Central memory CD4-positive, alpha-beta T cell (primary cell): ENCODE measurements at places on chromosomes 16 and 17.
A peak's percentile ranks its signal among the peaks of the same experiment; 100 is the strongest.

- no peak for DNase-seq
Measured at GRCh38 chr17:36578671-36579070, 13.0 kb upstream of the DHRS11 start.

DNA sequence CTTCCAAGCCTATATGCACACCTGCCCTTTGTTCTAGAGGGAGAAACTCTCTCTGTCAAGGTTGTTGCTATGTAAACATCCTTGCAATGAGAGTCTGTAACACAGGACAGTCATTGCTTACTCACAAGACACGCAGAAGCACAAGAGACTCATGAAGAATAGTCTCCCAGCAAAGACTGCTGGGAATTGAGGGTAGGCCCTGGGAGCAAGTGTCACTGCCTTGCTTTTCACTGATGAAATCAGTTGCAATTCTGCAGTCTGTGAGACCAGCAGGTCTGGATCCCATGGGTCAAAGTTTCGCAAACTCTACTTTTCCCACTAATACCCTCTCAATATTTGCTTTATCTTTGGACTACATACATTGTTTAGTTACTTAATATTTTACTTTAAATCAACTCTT, 177.4 kb downstream of the FTO start:
- no peak for DNase-seq

- no peak for DNase-seq
Measured at GRCh38 chr16:72123426-72123825, 29.8 kb downstream of the DHX38 start.

DNA sequence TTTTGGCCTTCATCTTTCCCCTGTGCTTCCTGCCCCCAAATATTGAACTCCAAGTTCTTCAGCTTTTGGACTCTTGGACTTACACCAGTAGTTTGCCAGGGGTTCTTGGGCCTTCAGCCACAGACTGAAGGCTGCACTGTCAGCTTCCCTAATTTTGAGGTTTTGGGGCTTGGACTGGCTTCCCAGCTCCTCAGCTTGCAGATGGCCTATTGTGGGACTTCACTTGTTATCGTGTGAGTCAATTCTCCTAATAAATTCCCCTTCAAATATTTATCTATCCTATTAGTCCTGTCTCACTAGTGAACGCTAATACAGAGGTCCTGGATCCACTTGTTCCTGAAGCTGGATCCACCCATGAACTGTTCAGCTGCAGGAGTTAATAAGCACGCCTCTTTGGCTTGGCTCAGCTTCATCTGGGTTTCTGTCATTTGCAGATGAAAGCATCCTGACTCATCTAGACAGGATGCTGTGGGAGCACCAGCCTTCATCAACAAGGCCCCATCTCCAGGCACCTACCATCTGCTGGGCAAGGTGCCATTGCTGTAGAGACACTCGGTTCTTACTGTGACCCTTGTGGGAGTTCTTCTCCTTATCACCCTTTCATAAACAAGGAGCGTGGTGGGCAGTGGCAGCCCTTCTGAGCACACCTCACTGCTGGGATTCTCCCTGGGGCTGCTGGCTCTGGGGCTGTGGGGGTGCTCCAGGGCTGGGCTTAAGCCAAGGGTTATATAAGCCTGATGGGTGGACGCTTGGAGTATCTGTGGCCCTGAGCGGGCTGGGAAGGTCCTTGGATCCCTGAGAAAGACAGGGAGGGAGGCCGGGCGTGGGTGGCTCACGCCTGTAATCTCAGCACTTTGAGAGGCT, 23.1 kb downstream of the LAT start:
- DNase-seq: peak; percentile 72

- DNase-seq: no peak
Measured at GRCh38 chr17:34287875-34288274, 2.3 kb downstream of the CCL11 start.

DNA sequence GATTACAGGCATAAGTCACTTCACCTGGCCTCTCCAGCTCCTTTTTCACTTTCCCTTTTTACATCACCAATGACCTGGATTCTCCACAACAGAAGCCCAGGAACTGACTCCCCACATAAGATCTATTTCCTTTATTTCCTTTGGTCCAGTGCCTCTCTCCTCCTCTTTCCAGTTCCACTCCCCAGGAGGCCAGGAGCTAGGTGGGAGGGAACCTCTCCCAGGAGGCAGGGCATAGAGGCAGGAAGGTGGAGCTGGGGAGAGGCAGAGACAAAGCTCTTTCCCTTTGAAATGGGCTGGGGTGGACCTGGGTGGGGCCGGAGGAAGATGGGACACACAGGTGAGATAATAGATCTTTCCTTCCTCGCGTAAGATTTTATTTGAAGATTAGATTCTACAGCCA, 318.3 kb upstream of the TNRC6C start:
- DNase-seq: no peak

DNA sequence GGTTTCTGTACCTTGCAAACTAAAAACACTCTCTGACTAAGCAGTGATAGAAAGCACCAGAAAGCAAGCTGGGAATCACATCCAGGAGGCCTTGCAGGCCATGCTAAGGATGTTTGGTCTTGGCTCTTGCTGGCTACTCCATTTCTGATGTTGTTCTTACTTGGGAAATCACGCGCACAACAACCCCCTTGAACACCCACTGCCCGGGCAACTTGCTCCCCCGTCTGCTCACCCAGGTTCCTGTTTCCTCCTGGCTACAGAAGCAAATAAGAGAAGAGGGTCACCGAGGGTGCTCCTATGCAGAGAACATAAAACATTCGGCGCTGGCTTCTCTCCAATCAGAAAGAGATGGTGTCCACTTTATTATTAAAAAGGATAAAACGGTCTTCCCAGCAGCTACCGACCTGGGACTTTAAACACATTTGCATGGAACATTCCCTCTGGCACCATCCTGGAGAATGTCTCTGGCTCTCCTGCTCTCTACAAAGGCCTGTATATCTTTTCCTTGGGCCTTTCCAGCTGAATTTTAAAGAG, 271.2 kb upstream of the RPL38 start:
- no peak for DNase-seq

- no peak for DNase-seq
Measured at GRCh38 chr17:64109400-64109799, 20.5 kb downstream of the ERN1 start.

GRCh38 chr17:74019271-74019670, 184.2 kb upstream of the RPL38 start:
- no peak for DNase-seq

- no peak for DNase-seq
Measured at GRCh38 chr17:80308692-80309517, 48.3 kb downstream of the RNF213 start.

- DNase-seq: no peak
Measured at GRCh38 chr16:50499254-50499653, 48.9 kb upstream of the NKD1 start.

DNA sequence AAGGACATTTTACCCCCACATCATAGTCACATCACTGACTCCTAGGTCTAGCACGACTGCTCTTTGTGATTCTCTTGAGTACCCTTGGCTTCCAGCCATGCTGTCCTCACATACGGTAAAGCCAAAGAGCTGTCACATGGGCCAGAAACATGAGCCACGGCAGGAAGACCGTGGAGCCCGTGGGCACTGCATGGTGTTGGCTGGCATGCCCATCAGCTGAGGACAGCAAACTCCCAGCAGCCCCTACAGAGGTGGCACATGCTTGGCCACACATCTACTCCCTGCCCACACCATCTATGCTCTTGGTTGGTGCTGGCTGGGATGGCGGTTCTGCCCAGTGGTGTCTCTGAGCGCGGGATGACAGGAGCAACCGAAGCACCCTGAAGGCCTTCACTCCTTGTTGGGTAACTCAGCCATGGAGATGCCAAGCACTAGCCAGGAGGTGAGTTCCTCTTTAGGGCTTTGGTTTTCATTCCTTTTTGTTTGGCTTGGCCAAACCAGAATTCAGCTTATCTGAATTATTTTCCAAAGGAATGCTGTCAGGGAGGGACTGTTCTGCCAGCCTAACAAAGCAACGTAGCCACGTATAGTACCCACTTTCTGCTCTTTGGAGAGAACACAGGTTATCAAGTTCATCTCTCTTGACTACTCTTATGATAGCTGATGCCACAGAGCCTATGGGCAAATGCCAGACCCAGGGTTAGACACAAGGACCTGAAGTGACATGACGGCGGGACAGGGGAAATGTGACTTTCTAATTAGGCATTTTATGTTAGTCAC, 10.0 kb downstream of the TNFAIP1 start:
- DNase-seq: no peak

GRCh38 chr17:64092952-64093451, 36.9 kb downstream of the ERN1 start:
- no peak for DNase-seq

DNA sequence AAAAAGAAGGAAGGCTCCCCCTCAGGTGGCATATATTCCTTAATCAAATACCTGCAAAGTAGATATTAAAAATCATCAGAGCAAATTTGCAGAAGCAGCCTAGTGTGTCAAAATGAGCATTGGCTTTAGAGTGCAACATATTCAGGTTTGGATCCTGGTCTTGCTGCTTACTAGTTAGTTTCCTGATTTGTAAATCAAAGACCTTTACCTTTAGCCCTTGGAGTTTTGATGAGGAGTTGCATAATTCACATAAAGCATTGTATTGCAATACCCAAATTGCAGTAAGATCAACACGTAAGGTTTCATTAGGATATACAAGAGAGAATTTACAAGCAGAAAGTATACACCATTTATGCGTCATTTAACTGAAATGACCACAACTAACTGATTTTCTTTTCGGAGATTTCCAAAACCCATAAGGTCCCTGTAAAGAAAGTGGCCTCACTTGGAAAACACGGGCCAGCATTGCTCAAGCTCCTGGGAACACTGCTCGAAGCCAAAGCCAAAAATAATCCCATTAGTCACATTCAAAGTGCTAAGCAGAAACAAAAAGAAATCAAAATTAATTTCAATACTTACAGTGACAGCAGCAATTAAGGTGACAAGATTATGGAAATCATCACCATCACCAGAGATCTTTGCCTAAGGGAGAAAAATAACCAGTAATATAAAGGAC, 415.9 kb upstream of the ERCC4 start:
- DNase-seq: no peak

GRCh38 chr16:85392756-85393673, 220.1 kb upstream of the GSE1 start:
- DNase-seq: no peak

GRCh38 chr17:27824745-27825144, 24.4 kb upstream of the NOS2 start:
- DNase-seq: no peak

DNA sequence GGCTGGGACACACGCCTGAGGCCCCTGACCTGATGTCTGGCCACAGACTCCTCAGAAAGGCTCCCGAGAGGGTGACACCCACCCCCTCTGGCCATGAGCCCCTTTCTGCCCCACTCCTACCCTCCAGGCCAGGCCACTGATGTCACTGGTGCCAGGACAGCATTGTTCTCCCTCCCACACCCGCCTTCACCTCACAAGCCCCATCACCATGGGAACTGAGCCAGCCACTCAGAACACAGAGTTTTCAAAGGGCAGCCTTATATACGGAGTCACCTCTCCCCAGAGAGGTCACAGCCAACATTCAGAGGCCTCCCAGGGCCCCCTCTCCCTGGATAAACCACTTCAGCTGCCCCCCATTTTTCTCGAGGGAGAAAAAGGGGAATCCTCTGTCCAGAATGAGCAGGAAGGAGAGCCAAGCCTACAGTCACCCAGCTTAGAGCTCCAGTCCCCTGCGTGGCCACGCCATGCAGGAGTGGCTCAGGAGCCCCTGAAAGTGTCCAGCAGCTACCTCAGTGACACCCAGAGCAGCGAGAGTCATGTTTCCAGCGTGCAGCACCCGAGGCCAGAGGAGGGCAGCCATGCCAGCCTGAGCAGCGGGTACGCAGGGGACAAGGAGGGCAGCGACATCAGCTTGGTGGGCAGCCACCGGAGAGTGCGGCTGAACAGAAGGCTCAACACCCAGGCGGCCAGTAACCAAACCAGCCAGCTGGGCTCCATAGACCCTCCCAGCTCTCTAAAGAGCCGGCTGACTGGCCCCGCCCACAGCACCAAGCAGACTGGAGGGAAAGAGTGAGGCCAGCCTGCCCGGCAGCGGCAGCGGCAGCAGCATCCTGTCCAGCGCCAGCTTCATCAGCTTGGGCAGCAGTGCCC, at the start of gene C16orf82:
Gene C16orf82, plus strand, starts transcription at position 260 of the 870 bp plus-strand sequence.
- no peak for DNase-seq

GRCh38 chr17:41672153-41672552, 16.5 kb upstream of the EIF1 start:
- no peak for DNase-seq

DNA sequence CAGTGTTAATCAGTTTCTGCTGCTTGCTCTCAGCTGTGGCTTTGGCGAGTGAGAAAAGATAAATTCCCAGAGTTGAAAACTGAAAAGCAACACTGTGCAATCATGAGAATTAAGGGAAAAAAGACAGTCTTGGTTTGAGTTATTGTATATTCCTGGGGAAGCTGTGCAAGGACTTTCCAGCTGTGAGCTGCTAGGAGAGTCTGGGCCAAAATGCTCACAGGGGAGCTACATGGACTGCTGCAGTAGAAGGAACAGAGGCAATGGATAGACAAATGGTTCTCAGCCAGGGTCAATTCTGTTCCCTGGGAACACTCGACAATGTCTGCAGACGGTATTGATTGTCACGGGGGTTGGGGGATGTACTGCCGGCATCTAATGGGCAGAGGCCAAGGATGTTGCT, 102.0 kb upstream of the ADAMTS18 start:
- DNase-seq: no peak

GRCh38 chr17:60147553-60148223, 2.1 kb upstream of the CA4 start:
- no peak for DNase-seq

DNA sequence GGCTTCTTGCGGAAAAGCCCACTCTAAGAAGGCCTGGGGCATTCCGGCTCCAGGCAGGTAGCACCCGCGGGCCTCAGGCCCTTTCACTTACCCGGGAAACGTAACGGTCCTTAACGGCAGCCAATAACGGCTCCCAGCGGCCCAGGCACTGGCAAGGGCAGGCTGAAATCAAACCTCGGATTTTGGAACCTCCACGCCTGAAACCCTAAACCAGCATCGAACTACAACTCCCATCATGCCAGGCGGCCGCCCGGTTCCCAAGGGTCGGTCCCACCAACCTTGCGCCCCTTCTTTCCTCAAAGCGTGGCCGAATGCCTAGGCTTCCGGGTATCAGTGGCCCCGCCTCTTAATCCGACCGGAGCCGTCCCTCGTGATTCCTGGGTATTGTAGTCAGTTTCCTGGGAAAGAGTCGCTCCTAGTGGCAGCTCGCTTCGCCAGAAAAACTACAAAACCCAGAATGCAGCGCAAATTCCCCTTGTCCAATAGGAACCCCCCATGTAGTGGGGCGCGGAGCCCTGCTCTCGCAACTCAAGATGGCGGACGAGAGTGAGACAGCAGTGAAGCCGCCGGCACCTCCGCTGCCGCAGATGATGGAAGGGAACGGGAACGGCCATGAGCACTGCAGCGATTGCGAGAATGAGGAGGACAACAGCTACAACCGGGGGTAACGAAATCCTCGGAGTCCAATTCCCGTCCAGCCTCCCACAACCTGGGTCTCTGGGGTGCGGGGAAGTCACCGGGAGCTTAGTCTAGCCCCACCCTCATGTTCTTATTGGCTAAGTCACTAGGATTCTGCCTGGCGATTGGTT, at the start of gene NMT1:
Gene NMT1, plus strand, starts transcription at position 521 of the 809 bp plus-strand sequence. Its CDS starts 13 bp downstream, at position 534.
- peak; percentile 97 for DNase-seq

DNA sequence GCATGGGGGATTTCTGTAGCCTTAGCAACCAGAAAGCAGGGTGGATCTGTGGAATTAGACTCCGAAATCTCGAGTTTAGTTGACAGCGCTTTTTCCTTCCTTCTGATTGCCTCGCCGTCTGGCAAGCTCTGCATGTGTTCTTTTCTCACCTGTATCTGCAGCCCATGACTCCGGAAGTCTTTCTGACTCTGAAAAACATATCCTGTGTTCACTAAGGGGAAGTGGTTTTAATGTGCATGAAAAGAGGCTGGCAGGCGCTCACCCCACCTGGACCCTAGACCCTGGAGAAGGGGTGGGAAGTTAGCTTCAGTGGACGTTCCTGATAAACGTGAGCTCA, 158.5 kb downstream of the RPTOR start:
- peak; percentile 36 for DNase-seq

- no peak for DNase-seq
Measured at GRCh38 chr17:63647065-63647725, 25.0 kb downstream of the MAP3K3 start.
